Stimulated activated CD8-positive, alpha-beta memory T cell treated with anti-CD3 and anti-CD28 coated beads, Interleukin-15, amount 100 ng/mL, for 24 hours (primary cell): ENCODE measurements at places on chromosomes 7 and 10.

DNA sequence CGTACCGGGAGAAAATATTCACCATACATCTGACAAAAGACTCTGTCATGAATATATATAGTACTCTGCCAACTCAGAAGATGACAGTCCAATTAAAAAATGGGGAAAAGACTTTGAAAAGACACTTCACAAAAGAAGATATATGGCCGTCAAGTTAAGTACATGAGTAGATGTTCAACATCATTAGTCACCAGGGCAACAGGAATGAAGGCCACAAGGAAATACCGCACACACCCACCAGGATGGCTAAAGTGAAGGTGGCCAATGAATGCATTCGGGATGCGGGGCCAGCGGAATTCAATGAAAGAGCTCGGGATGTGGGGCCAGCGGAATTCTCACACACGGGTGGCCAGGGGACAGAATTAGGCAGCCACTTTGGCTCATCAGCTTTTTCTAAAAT is 42.2 kb downstream of the MAD1L1 start:
- no peak for DNase-seq

GRCh38 chr10:77041636-77042258 is 595.9 kb downstream of the KCNMA1 start:
- DNase-seq: no peak

- no peak for DNase-seq
These were observed 17.8 kb upstream of the PDLIM1 start for GRCh38 chr10:95308389-95309302.

DNA sequence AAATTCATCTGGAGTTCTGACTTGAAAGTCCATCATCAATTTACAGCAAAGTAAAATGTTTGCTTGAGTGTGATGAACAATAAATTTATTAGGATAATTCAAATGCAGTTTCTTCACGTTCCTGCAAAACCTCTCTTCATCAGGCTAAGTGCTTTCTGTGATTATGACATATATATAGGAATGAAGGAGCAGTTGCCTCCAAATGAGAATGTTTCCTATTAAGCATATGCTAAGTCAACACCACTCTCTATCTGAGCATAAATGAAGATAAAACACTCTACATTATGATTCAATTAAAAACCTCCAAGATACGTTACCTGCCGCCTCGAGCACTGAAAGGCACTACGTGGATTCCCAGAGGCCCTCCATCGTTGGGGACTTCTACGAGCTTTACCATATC is 416.1 kb downstream of the PARD3 start:
- no peak for DNase-seq

DNA sequence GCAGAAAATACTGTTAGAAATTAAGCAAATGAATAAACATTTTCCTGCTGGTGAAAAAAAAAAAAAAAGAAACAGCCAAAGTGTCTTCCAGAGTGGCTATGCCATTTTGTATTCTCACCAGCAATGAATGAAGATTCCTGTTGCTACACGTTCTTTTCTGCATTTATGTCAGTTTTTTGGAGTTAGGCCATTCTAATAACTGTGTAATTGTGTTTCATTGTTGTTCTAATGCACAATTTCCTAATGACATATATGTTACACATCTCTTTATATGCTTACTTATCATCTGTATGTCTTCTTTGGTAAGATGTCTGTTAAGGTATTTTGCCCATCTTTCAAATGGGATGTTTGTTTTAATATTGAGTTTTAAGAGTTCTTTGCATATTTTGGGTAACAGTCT is 213.7 kb downstream of the ITGB1 start:
- DNase-seq: no peak

DNA sequence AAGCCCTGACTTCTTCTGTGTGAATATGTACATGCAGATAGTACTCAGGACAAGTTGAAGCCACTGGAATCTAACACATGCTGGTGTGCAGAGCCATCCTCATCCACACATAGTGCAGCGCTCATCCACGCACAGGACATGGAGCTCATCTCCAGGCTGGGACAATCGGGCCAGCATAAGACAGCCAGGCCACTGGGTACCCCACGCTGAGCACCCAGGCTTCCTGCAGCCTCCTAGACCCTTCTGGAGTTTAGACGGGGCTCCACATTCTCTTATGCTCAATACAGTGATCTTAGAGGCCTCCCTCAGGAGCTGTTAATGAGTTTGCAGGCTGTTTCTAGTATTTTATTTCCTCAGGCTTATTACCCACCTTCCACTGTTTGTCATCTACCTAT is 238.9 kb downstream of the TNS3 start:
- no peak for DNase-seq

DNA sequence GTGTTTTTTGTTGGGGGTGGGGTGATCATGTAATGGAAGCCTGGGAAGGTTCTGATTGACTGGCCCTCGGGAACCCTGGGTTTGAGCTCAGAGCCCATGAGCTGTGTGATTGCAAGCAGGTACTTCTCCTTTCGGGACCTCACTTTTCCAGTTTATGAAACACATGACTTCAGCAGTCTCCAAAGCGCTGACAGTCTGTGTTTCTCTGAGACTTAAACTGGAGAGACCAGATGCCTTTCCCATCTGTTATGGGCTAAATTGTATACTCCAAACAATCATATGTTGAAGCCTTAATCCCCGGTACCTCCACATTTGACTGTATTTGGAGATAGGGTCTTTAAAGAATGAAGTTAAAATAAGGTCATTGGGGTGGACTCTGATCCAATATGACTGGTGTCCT is 493.6 kb downstream of the GALNT17 start:
- DNase-seq: no peak

GRCh38 chr7:494259-494687 is 25.4 kb downstream of the PDGFA start:
- DNase-seq: no peak

DNA sequence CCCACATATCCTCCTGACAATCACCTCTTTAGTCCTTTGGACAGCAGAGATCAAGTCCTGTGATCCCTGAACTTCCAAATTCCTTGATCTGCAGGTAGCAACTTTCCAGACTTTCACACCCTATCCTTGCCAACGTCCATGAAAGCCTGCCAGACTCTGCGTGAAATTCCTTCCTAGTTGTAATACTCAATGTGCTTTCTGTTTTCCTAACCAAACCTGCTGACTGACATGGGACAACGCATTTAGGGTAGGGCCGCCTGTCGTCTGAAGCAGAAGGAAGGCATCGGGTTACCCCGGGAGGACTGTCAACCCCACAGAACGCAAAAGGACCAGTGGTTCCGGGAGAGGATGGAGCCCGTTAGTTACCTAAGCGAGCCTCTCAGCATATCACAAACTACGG is 23.9 kb downstream of the ITGA8 start:
- DNase-seq: no peak

DNA sequence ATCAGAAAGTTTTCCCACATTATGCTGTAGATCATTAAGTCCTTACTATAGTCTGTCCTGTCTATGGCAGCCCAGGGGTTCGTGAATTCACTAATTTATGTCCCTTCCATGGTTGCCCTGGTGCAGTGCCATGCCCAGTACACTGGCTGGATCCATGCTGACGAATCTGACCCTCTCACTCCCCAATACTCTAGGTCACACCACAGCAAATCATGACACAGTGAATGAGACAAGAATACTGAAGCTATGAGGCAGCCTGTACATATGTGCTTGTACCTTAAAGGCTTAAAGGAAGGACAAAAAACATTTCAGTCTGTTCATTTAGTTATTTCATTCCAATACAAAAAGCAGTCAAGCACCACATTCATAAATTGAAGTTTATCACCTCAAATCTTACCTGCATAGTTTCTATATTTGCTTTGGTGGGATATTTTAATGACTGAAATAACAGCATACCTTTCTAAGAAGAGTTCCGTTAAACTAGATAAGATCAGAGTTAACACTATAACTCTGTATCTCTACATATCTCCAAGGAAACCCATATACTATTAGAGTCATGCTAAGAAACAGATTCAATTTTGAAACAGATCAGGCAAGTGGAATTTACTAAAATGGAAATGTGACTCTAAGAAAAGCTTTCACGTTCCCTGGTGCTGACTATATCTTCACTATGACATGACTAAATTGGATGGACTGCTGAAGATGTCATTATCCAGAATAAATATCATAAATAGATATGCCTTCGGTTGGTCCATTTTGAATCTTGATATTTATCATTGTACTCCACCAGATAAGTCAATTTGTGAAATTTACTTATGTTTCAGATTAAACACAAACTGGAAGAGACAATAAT is 36.7 kb downstream of the OSBPL3 start:
- no peak for DNase-seq

GRCh38 chr10:58010073-58010702 is 257.5 kb downstream of the IPMK start:
- no peak for DNase-seq

GRCh38 chr7:42025635-42026375 is 211.2 kb downstream of the GLI3 start:
- DNase-seq: no peak

DNA sequence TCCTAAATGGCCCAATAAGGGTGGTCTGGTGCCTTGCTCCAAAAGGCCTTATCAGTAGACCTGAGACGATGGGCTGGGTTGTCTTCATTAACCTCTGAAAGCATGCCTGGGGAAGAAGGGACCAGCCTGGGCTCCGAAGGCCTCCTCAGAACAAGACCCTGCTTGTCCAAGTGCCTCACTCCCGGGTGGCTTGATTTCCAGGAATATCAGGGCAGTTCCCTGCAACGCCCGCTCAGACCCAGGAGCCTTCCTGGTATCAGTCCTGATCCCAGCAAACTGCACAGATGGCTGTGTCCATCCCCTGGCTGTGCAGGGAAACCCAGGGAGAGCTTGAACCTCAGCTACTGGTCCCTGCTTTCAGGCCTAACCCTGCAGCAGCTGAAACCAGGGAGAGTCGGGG is 49.9 kb upstream of the CUX1 start:
- DNase-seq: no peak

GRCh38 chr7:124857672-124858235 is 71.9 kb downstream of the POT1 start:
- no peak for DNase-seq

DNA sequence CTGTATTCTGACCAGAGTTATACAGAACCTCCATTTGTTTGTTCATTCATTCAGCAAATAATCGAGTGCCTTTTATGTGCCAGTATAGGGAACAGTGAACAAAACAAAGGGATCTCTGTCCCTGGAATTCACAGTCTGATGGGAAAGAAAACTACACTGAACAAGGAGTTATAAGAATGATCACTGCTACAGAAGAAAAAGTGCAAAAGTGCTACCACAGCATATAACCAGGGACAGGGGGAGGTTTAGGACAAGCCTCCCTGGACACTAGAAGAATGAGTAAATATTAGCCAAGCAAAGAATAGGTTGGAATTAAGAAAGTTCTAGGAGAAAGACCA is 4.2 kb downstream of the CLDN12 start:
- no peak for DNase-seq

DNA sequence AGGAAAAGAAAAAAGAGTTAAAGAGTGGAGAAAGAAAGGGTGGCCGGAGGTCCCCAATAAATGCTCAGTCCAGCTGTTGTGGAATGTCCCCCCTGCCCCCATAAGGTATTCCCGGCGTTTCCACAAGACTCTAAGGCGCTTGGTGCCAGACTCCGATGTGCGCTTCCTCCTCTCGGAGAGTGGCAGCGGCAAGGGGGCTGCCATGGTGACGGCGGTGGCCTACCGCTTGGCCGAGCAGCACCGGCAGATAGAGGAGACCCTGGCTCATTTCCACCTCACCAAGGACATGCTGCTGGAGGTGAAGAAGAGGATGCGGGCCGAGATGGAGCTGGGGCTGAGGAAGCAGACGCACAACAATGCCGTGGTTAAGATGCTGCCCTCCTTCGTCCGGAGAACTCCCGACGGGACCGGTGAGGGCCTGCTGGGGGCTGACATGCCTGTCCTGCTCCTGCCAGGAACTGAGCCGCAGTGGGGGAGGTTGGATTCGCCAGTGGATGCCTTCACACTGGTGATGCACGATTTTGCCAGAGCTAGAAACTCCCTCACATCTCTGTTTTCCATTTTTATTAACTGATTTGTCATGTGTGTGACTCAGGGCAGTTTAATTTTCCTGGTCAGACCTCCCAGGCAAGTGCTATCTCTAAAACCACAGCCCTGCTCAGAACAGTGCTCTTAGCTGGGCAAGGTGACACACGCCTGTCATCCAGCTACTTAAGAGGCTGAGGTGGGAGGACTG is 34.2 kb downstream of the TACR2 start:
- no peak for DNase-seq

GRCh38 chr10:28072573-28072972 is 73.7 kb upstream of the ODAD2 start:
- DNase-seq: no peak

DNA sequence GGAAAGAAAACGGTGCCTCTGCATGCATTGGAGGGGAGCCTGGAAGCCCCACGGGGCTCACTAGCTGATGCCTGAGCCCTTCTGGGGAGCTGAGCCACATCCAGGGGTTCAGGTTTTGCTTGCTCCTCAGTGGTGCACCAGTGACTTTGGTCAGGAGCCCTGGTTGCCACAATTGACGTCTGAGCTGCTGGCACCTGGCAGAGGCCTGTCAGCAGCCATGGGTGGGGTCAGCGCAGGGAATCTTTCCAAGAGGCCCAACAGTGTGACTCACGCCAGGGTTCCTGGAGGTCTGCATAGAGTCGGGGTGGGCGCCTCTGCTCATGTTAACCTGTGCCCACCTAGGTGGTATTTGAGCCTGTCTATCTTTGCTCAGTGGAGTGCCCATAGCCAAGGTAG is 138.7 kb downstream of the NEURL1 start:
- no peak for DNase-seq

GRCh38 chr7:12415072-12415471 is 11.4 kb upstream of the VWDE start:
- DNase-seq: no peak

DNA sequence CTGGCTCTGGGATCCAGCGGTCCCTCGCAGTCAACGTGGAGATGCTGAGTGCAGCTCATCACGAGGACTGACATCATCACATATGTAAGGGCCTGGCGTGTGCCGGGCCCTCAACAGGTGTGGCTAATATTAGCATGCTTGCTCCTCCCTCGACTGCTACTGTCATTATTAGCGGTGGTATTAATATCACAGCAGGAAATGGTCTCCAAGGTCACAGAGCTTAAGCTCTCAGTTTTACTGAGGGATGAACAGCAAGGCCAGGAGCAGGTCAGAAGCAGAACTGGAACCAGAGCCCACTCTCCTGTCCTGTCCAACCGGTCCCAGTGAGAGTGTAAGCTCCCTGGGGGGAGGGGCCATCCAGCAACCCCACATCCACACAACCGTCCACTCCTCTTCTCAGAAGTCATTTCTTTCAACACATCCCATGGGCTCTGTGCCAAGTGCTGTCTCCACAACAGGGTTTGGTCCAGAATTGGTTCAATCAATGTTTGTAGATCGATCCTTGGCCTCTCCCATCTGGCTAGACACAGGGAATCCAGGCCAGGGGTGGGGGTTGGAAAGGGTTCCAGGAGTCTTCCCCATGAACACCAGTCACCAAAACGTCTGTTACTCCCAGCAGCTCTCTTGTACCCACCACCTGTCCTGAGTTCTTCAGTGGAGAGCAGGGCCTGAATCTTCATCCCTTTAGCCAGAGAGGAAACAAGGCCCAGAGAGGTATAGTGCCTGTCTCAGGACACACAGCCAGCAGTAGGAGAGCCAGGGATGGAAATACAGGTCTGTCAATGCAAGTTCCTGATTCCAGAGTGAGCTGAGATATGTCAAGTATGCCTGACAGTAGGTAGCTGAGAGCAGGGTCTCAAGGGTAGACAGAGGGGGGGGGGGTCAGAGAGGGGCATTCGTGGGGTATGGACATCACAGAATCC is 45.3 kb upstream of the ZMIZ1 start:
- no peak for DNase-seq
